ENCODE measurements at places on chromosomes 11 and 22. TPM values are rescaled to one million over a fixed set of nuclear protein-coding genes. Genes with fewer than 3 reads are reported as not detected.

- peak; percentile 14 for DNase-seq
Measured at GRCh38 chr11:78796956-78797355, 222.3 kb upstream of the NARS2 start.

OR56A3 gene
- not detected for polyA plus RNA-seq

POLR2F gene
- 180 TPM for polyA plus RNA-seq

DNA sequence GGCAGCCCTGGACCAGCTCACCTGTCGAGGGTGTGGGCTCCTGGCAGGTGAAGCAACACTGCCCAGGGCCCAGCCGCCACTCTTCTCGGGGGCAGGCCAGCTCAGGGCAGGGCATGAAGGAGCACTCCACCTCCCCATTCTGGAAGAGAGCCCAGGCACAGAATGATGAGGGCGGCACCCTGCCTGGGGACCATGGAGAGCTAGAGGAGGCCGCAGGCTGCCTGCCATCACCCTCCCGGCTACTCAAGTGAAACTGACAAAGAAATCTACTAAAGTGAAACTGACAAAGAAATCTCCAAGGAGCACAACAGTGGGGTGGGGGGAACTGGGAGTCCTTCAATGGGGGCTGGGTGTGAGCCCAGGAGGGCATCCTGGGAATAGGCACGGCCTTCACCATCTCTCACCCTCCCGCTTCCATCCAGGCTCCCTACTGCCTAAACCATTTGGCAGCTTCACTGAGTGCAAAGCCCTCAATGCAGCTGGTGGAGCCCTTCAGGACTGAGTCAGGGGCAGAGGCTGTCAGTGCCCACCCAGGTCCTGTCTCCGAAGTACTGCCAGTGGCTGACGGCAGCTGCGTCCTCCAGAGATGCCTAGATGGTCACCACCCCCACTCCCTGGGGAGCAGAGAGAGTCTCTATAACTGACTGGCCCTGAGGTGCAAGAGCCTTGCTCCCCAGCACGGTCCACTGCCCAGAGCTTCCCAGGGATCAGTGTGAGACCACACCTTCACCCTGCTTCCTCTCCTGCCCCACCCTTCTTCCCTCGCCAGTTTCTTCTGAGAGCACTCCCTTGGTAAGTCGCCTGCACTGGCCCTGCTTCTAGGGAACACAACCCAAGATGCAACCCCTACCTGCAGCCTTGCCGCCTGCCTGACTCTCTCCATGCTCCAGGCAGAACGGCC, 21.7 kb downstream of the VWCE start:
- DNase-seq: no peak

TTC28 gene
- 2.6 TPM for polyA plus RNA-seq

GRCh38 chr22:33476716-33477115, 418.5 kb upstream of the SYN3 start:
- DNase-seq: peak; percentile 15

BRSK2 gene
- 9.7 TPM for polyA plus RNA-seq

ZBTB16 gene
- polyA plus RNA-seq: not detected

DNA sequence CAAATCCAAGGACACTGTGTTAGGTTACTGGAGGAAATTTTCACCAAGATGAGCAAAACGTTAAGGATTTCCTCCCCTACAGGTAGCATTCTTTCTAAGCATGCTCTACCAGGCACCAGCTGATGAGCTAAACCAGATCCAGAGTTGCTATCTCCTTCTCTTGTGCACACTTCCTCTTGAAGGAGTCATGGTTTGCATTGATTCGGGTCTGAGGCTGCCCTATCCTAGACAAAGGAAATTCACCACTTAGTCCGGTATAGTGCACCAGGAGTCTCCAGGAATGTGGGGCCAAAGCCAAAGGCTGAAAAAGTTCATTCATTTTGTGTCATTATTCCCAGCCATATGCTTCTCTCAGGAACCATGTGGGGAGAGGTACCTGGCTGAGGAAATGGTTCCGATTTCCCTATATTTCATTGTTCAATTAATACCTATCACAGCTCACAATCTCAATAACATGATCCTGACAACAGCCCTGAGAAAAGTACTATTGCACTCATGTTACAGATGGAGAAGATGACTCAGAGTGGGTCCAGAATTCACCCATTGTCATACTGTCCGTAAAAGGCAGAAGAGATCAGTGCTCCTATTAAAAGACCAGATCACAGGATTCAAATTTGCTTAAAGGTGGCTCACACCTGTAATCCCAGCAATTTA, 39.1 kb downstream of the SLC35F2 start:
- DNase-seq: no peak

SNX32 gene
- polyA plus RNA-seq: 0.08 TPM

OVOL1 gene
- not detected for polyA plus RNA-seq

BLID gene
- polyA plus RNA-seq: not detected

GRCh38 chr22:42179616-42180015, 49.0 kb upstream of the CYP2D6 start:
- no peak for DNase-seq

GRCh38 chr22:41240377-41241132, at the start of gene CHADL:
CHADL (minus strand) TSS chr22:41240931; CDS start chr22:41240881, 50 bp downstream.
- DNase-seq: no peak

DNA sequence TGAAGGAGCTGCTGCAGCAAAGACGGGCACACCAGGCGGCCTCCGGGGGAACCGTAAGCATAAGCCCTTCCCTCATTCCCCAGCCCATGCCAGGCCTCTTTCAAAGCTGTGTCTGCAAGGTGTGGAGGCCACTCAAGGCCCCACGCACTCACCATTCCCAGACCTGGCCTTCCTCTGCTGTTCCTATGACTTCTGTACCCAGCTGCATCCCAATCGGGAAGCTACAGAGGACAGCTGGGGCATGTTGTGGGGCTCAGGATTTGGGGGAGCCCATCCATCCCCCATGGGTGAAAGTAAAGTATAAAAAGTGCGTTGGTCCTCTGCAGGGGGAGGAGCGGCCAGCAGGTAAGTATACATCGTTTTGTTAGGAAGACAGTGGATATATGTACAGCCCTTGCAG, 2.2 kb downstream of the POU2AF3 start:
- DNase-seq: no peak

GRCh38 chr22:22458896-22459588, 49.5 kb downstream of the ZNF280B start:
- DNase-seq: no peak

MN1 gene
- 2.4 TPM for polyA plus RNA-seq

- no peak for DNase-seq
Measured at GRCh38 chr11:25758145-25758661, 573.7 kb upstream of the ANO3 start.

KCNJ1 gene
- polyA plus RNA-seq: 0.03 TPM

DNA sequence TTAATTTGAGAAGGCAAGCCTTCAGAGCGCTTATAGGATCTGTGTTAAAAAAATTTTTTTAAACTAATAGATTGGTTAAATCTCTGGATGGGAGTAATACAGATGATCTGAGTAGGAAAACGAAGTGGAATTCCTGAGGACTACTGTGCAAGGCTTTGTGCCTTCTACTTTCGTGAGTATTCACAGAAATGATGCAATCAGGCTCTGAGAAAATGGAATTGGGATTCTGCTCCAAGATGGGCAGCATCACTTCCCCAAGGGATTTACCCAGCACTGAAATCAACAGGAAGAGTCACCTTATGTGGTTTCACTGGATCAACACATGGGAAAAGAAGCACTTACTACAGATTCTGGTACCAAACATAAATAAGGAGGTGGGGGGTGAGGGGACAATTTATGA, 12.5 kb downstream of the KMT5B start:
- no peak for DNase-seq

GRCh38 chr22:19517919-19518611, 6.1 kb downstream of the CLDN5 start:
- no peak for DNase-seq

MAPK8IP2 gene
- polyA plus RNA-seq: 3.0 TPM

GRCh38 chr11:61171907-61172306, 10.7 kb upstream of the VPS37C start:
- no peak for DNase-seq

DNA sequence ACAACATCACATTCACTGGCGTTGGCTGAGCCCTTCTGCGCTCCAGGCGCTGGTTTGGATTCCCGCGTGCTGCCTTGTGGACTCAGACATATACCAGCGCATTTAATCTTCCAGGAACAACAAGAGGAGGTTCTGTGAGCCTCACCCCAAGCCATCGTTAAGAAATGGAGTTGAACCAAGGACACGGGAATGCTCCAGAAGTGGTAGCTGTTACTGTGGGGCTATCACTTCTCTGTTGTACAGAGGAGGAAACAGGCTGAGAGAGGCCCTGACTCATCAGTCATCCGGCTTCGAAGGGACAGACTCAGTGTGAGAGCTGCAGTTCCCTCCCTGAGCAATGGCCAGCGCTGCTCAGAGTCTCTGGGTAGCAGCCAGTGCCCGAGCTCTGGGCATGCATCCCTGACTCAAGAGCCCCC, 291.3 kb downstream of the TBC1D22A start:
- no peak for DNase-seq

DNA sequence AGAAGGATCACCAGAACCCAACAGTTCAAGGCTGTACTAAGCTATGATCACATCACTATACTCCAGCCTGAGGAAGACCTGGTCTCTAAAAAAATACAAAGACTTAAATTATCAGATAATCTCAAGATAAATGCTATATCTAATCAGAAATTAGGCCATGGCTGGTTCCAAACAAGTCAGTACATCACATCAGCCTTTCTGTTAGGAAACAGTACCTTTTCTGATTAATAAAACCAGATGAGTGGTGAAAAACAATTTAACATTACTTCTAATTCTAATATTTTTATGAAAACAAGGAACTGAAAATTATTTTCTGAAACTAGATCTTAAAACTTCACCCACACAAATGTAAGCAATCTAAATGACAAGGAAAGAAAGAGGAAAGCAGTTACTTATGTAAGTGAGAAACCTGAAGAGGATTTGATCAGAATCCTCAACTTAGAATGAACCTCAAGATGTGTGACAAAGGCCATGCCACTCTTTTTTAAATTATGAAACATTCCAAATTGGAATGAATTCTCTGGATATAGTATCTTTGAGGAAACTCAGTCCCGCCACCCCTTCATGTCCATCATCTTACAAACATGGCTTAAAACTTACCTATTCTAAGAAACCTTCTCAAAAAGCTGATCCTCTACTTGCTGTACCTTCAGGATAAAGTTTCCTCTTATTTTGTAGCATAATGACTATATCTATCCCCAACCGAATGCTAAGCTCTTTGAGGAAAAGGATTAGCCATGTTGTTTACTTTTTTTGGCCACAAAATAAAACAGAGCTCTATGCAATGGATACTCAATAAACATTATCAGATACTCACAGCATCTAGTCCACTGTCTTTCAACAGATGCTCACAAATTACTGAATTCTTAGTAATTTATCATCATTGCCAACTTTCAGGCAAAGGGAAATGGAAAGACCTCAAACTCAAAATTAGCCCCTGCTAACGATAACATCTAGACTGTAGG, 132.0 kb downstream of the MRTFA start:
- no peak for DNase-seq

PRG3 gene
- not detected for polyA plus RNA-seq

DNA sequence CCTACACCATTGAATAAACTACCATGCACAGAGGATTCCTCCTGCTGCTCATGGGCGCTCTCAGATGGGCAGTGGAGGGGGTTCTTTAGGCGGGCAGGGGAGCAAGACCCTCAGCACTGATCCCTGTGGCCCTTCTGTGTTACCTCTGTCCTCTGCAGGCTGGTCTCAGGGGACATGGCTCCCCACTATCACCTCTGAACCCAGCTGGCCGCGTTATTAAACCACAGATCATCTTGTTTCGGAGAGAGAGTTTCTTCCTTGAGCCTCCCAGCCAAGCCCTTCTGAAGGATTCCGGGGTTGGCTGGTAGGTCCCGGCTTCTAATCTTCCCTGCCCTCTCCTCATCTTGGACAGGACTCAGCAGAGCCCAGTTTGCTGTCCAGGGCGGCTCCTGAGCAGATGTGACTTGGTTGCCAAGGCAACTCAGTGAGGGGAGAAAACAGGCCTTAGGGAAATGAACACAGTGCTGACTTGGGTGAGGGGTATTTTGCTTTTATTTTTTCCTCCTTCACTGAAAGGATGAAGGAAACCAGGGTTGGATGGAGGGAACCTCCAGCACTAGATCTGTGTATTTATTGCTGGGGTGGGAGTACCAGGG, 13.3 kb downstream of the APOL3 start:
- DNase-seq: no peak

STK33 gene
- polyA plus RNA-seq: 4.8 TPM

NLRP14 gene
- not detected for polyA plus RNA-seq

DNA sequence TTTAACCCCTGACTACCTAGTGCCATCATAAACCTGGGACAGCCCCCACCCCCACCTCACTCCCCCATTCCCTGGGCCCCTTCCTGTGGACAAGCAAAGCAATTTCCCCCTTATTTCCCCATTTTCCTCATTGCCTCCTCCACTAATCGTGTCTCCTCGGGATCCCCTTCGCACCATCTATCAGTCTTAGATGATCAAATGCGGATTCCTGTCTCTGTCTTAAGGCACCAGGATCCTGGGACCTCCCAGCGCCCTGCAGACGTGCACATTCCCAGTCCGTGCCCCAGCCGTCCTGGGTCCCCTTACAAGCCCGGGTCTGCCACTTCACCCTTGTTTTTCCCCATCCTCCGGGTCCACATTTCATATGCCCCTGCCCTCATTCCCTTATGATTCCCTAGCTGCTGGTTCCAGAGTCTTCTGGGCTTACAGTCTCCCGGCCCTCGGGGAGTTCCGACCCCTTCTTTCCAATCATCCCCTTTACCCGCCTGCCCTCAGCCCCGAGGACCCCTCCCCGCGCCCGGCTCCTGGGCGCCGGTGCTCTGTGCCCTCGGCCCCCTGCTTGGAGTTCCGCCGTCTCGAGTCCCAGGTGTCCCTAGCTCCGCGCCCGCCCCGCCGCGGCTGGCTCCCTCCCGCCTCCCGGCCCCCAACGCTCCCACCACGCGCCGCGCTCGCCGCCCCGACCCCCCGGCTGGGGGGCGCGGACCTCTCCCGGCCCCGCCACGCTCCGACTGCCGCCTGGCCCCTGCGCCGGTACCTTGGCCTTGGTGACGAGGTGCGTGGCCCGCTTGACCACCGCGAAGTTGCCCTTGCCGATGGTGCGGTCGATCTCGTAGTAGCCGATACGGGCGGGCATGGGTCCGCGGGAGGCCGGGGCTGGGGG, 599 bp downstream of the SIK3 start:
- DNase-seq: peak; percentile 27

UCP3 gene
- 1.5 TPM for polyA plus RNA-seq

GRCh38 chr11:16297332-16297731, 59.0 kb downstream of the SOX6 start:
- no peak for DNase-seq

DNA sequence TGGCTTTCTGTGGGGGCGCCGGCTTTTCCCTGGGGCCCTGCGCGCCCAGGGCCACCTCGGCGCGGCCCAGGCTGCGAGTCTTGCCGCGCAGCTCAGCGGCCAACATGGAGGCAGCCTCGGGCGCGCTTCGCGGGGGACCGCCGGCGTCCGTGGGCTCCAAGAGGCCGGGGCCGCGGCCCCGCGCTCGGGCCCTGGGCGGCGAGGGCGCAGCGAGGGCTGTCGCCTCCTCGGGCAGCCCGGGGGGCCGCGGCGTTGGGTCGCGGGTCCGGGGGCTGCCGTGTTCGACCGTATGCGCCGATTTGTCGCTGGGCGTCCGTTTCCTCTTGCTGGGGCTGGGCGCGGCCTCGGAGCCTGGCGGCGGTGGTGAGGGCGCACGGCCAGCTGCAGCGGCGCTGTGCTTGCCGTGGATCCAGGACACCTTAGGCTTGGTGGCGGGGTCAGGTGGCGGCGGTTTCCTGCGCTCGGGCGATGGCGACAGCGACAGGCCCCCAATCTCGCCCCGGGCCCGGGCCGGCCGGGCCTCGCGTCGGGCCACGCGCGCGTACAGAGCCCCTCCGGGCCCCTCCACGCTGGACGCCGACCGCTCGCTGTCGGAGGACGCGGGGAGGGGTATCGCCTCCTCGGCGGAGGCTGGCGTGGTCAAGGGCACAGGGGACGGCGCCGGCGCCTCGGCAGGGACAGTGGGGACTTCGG, 11.9 kb downstream of the SCARF2 start:
- DNase-seq: no peak

TTC36 gene
- polyA plus RNA-seq: not detected
